ENCODE measurements at places on chromosomes 4 and X. TPM values are rescaled to one million over a fixed set of nuclear protein-coding genes. Genes with fewer than 3 reads are reported as not detected.

Gene GPR82
- not detected for total RNA-seq

Gene TMEM35A
- 1.8 TPM for total RNA-seq

Gene TLR3
- total RNA-seq, result 0.72 TPM

Gene TMEM184C
- 38.6 TPM for total RNA-seq

Gene TMPRSS11A
- not detected for total RNA-seq

Gene GLA
- total RNA-seq, result 20.0 TPM

Gene DUSP21
- total RNA-seq, result not detected

Gene LANCL3
- 0.81 TPM for total RNA-seq

Gene ERAS
- total RNA-seq, result not detected

All from endothelial cell of coronary artery (primary cell).